ENCODE measurements at places on chromosomes 7 and 10.

DNA sequence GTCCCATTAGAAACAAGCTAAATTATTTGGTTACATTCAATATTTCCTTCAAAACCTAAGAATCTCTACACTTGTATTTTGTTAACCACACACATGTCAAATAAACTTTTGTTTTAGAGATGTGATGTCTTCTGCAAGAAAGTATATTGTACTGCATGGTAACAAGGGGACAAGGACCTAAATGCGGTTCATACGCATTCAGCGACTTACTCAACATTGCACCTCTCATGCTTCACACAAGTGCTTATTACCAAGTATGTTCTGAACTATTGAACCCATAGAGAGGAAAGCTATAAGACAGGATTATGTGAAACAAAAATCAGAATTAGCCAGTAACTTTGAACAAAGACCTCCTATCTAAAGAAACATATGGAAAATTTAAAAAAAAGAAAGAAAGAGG is 68.3 kb downstream of the CREB5 start:
- DNase-seq: no peak

- DNase-seq: no peak
Observed at GRCh38 chr10:46522295-46523118, 34.0 kb downstream of the GPRIN2 start.

- no peak for DNase-seq
Observed at GRCh38 chr7:74404388-74404700, 49.4 kb upstream of the GTF2IRD1 start.

- DNase-seq: no peak
Observed at GRCh38 chr10:113386005-113386404, 166.8 kb upstream of the HABP2 start.

DNA sequence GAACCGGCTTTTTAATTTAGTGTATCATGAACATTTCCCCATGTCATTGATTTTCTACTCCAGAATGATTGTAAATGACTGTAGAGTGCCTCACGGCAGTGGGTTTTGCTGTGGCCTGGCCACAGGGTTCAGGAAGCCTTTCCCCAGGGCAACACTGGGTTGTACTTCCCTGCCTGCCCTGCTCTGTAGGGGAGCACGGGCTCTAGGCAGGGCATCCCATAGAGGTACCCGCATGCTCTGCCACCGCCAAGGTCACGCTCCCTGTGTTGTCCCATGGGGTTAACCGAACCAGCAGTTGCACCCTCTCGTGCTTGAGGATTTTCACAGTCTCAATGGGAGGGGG is 63.8 kb downstream of the BPGM start:
- DNase-seq: no peak

GRCh38 chr7:20440472-20441105 is 109.9 kb downstream of the ITGB8 start:
- DNase-seq: no peak

DNA sequence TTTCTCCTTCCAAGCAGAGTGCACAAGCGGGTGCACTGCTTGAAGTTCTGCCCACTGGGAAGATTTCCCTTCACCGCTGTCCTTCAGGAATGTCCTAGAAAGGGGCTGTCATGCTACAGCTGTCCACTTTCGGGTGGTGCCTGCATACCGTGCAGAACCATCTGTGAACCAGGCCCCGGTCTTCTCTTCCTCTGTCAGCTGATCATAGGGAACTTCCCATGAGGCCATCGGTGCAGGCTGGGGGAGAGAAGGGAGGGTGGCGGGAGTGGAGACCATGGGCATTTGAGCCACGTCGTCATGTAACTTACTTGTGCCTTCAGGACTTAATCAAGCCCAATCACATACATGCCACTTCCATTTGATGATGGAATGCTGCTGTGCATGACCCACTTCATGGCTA is 111.6 kb downstream of the NKX6-2 start:
- no peak for DNase-seq

GRCh38 chr7:82841828-82842227 is 320.9 kb downstream of the PCLO start:
- no peak for DNase-seq

GRCh38 chr10:73828161-73828560 is 16.8 kb upstream of the NDST2 start:
- no peak for DNase-seq

- DNase-seq: no peak
Observed at GRCh38 chr7:33310546-33310945, 181.2 kb downstream of the BBS9 start.

- DNase-seq: no peak
Observed at GRCh38 chr10:127953876-127954275, 47.0 kb downstream of the PTPRE start.

DNA sequence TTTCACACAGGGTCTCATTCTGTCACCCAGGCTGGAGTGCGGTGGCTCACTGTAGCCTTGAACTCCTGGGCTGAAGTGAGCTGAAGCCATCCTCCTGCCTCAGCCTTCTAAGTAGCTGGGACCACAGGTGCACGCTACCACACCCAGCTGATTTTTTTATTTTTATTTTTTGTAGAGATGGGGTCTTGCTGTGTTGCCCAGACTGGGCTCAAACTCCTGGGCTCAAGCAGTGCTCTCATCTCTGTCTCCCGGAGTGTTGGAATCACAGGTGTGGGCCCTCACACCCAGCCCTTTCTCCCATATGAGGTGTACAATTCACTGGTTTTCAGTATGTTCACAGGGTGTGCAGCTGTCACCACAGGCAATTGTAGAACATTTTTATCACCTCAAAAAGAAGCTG is 5.2 kb downstream of the INPP5A start:
- DNase-seq: no peak

GRCh38 chr10:60732807-60733516 is 45.3 kb upstream of the CDK1 start:
- peak; percentile 14 for DNase-seq

DNA sequence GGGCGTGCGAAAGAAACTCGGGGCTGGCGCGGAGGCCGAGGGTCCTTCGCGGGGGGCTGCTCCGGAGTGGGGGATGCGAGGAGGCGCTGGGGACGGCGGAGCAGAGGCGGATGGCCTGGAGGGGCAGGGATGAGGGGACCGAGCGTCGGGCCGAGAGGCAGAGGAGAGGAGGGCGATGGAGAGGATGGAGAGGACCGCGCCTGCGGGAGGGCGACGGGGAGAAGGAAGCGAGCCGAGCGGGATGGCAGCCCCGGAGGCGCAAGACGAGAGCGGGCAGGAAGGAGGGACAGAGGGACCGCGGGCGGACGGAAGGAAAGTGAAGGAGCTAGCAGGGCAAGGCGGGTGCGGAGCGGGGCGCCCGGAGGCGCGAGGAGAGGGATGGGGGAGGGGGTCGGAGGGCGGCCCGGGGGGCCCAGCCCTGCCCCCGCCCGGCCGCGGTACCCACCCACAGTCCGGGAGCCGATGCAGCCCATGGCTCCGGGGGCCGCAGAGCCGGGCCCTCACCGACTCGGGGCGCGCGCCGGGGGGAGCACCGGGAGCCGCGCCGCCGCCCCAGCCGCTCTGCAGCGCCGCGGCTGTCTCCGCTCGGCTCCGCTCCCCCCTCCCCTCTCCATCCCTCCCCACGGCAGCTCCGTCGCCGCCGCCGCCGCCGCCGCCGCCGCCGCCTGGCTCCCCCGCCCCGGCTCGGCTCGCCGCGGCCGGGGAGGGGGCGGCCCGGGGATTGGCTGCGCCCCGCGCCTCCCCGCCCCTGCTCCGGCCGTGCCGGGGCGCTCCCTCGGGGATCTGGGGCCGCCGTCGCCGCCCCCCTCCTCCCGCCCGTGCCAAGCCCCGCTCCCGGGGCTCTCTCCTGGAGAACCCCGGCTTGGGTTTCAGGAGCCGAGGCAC is at the start of gene FAM131B:
Gene FAM131B (minus strand): TSS at position 583 of the 885 bp plus-strand sequence. CDS start 110 bp downstream, at position 473.
- DNase-seq: peak; percentile 13
